ENCODE measurements at places on chromosomes 5 and 9.

GRCh38 chr5:156399323-156399722 is 72.4 kb downstream of the SGCD start:
- no peak for DNase-seq

- DNase-seq = no peak
Observed at GRCh38 chr9:129280623-129281271, 102.7 kb upstream of the IER5L start.

- no peak for DNase-seq
Observed at GRCh38 chr5:120396186-120396585, 67.9 kb upstream of the PRR16 start.

- no peak for DNase-seq
Observed at GRCh38 chr5:155540000-155540595, 526.5 kb downstream of the KIF4B start.

GRCh38 chr9:95246547-95246946 is 71.0 kb downstream of the FANCC start:
- no peak for DNase-seq

DNA sequence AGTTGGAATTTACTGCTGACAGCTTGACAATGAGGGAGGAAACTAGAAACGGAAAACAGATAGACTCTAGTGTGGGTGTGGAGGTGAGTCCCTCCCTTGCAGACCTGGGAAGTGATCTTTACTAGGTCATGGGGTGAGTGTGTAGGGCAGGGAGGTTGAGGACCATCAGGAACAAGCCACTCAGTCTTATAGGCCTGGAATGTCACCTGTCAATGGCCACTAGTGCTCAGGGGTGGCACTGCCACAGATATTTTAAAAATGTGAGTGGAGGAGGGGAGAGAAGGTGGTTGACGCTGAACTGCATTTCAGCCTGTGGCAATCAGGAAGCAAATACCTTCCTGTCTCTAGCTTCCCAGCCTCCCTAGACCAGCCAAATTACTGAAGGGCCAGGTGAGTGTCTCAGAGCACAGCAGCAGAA is 9.0 kb downstream of the OR2S2 start:
- DNase-seq = no peak

- DNase-seq = no peak
Observed at GRCh38 chr5:116135344-116135743, 50.5 kb downstream of the COMMD10 start.

DNA sequence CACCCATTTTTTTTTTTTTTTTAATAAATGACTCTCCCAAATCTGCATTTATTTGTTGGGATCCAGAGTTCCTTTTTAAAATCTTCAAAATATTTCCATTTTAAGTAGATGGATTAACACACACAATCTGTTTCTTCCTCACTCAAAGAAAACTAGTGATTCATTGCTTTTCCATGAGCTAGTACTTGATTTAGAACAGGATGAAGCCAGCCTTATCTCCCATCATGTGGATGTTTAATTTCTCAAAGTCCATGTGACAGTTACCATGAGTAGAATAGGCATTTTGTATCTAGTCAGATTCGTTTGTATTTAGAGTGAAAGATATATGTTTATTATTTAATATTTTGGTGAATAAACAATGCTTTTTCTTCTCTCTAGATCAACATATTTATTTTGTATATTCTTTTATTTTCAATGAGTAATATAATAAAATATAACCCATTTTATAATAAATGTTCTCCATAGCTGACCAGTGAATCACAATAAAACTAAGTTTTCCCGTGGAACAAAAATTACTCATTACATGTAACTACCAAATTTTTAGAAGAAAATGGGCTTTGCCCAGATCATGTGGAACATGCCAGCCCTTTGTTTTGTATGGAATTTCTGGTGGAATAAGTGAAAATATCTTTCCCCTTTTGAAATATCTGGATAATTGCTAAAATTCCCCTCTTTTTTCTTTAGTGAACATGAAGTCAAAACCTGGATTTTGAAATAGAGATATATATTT is 54.9 kb upstream of the RPS23 start:
- DNase-seq = no peak

DNA sequence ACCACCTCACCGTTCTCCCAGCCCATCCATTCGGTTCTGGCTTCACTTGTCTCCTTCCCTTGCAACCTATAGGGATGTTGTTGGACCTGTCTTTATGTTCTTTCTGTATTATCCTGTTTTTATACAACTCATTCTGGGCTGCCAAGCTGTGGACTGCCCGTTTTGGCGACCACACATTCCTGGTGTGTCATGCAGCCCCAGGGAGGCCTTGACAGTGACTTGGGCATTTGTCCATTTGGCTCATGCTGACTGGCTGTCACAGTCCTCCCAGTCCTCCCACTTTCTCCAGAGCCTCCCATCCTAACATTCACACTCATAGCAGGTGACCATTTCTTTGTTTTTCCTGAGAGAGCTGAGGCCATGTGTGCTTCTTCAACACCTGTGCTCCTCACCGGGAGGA is 136.4 kb downstream of the SLF1 start:
- no peak for DNase-seq

DNA sequence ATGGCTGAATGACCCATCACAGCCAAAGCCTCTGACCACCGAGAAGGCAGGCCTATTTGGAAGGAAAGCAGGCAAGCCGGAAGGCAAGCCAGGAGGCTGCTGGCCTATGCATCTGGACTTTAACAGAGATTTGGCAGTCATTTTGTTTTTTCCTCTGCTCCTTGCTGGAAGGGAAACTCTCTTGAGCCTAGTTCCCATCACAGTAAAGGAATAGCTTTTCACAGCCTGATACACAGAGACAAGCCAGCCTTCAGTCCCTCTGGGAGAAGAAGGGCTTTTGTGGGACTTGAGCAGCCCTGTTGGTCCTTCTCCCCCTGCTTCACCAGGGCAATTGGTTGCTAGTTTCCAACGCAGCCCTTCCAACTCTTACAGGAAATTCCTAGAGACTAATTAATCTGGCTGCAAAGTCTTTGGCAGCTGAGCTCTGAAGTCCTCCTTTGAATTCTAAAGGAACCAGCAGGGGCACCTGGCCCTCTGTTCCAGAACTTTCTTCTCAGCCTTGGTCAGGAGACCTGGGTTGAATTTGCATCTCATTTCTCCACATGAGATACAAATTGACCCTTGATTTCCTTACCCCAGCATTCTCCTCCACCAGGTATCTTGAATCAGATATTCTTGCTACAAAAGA is 157.3 kb upstream of the EPB41L4A start:
- no peak for DNase-seq

GRCh38 chr9:126156898-126157297 is 169.7 kb upstream of the MVB12B start:
- no peak for DNase-seq

GRCh38 chr5:156109317-156110023 is 217.5 kb upstream of the SGCD start:
- no peak for DNase-seq

DNA sequence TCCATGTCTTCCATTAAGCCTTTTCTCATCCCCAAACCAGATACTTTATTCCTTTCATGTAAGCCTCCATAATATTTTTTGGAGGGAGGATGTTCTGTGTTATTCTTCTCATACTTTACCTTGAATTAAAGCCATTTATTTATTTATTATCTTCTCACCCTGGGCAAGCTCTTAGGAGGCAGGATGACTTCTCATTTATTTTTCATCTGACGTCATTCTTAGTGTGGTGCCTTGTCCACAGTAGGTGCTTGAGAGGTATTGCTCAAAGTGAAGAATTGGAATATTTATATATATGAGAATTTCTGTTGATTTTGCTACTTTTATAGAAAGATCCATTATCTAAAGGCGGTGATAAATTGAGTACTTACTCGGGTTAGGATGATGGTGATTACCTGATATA is 458.3 kb upstream of the ACTBL2 start:
- no peak for DNase-seq

- DNase-seq = no peak
Observed at GRCh38 chr5:168989731-168990505, 311.0 kb downstream of the SLIT3 start.

- DNase-seq = no peak
Observed at GRCh38 chr5:612498-613424, 621 bp downstream of the CEP72 start.

Measured in stimulated activated CD8-positive, alpha-beta memory T cell treated with anti-CD3 and anti-CD28 coated beads, Interleukin-7, amount 100 ng/mL, for 48 hours (primary cell).